ENCODE measurements at places on chromosomes 11 and 22.
A peak's percentile ranks its signal among the peaks of the same experiment; 100 is the strongest.

GRCh38 chr11:70743941-70744351 lies 345.6 kb downstream of the CTTN start:
- H3K27ac ChIP-seq: no peak overlapping the region
- H3K4me3 ChIP-seq: no peak overlapping the region
- no peaks in the 10 kb centered on the region for H3K27me3 ChIP-seq
- no peak for DNase-seq
- H3K4me1 ChIP-seq: no peaks in the 10 kb centered on the region

- H3K27ac ChIP-seq: peak overlapping the region; percentile 4
- H3K36me3 ChIP-seq: peaks cover 5% of the 10 kb centered on the region
- peaks cover 87% of the 10 kb centered on the region for H3K4me1 ChIP-seq
- peaks cover 2% of the 10 kb centered on the region for H3K27me3 ChIP-seq
- DNase-seq: no peak
- peak overlapping the region; percentile 1 for H3K4me3 ChIP-seq
Observed at GRCh38 chr11:102468616-102469195, 16.1 kb upstream of the TMEM123 start.

DNA sequence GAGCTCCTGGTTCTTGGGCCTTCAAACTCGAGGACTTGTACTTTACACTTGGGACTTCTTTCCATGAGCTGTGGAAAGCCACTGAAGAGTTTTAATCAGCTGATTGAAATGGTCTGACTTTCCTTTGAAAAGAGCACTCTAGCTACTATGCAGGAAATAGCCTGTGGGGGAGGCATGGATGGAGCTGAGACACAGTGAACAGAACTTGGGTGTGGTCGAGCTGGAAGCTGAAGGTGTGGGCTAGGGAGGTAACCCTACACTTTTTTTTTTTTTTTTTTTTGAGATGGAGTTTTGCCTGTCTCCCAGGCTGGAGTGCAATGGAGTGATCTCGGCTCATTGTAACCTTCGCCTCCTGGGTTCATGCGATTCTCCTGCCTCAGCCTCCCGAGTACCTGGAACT lies 17.5 kb upstream of the CAPRIN1 start:
- no peak for DNase-seq
- H3K4me1 ChIP-seq: no peaks in the 10 kb centered on the region
- no peak overlapping the region for H3K27ac ChIP-seq
- peaks cover 9% of the 10 kb centered on the region for H3K27me3 ChIP-seq

GRCh38 chr11:118274186-118274585 lies 10.1 kb upstream of the MPZL2 start:
- H3K27me3 ChIP-seq: no peaks in the 10 kb centered on the region
- no peak overlapping the region for H3K4me3 ChIP-seq
- H3K4me1 ChIP-seq: peaks cover 34% of the 10 kb centered on the region
- no peaks in the 10 kb centered on the region for H3K36me3 ChIP-seq

GRCh38 chr22:26743149-26743548 lies 85.8 kb downstream of the MIAT start:
- H3K4me1 ChIP-seq: no peaks in the 10 kb centered on the region
- no peak overlapping the region for H3K4me3 ChIP-seq
- no peaks in the 10 kb centered on the region for H3K36me3 ChIP-seq

DNA sequence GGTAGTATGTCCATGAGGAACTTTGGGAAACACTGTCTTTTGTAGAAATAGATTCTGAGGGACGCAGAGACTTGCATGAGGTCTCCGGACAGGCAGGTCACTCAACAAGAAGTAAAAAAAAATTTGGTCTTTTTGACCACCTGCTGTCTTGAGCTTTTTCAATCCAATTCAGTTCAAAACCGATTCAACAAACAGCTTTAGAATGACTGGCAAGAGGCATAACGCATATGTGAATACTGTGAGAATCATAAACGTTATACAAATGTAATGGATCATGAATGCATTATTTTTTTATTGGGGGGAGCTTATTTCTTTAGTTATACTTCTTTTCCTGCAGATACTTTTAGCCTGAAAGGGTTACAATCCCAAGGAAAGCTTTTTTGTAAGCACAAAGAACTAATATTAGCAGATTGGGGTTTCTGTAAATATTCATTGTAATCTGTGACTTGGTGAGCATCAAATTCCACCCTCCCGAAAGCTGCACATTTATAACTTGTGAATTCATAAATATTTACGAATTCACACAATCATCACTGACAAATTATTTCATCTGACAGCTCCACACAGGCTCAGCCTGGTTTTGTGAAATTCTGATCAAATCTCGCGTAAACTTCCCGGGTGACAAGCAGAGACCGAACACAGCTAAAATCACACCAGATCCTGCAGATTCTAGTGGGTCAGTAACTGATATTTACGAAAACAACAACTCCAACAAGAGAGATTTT lies 507.7 kb downstream of the MN1 start:
- H3K27me3 ChIP-seq: peaks cover 9% of the 10 kb centered on the region
- H3K4me1 ChIP-seq: no peaks in the 10 kb centered on the region
- no peak overlapping the region for H3K27ac ChIP-seq
- H3K4me3 ChIP-seq: no peak overlapping the region

DNA sequence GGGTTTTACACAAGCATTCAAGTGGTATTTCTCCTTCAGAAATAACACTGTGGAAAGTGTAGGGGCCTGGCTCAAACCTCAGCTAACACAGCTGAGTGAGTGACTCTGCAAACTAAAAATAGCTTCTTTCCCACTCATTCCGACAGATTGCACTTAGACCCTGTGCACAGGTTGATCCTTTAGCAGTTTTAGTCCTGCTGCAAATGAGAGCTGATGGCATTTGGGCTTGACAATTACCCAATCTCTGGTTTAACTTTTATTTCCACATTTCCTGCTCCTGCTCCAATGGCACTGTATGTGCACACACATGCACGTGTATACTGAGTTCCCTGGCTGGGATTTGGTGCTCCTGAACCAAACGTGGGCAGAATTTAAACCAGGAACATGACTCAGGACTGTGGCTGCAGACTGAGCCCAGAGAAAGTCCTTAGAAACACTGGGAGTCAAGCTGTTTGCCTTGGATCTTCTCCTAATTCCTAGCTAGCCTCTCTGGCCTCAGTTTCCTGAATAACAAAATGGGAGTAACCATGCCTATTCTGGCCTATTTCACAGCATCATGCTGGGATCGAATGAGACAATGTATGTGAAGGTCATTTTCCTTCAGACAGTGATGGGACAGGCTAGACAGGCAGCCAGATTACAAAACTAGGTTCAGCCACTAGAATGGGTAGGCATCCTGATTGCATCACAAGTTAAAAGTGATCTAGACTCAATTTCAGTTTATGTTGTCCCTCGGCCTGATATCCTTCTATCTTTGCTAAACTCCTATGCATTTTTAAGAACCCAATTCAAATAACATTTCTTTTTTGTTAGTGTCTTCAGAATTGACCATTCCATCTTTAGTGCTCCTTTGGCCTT lies 58.2 kb downstream of the SERGEF start:
- no peak for DNase-seq
- H3K27ac ChIP-seq: no peak overlapping the region
- H3K27me3 ChIP-seq: no peaks in the 10 kb centered on the region
- no peak overlapping the region for H3K4me3 ChIP-seq
- H3K36me3 ChIP-seq: peaks cover 35% of the 10 kb centered on the region
- H3K4me1 ChIP-seq: no peaks in the 10 kb centered on the region

GRCh38 chr11:132639986-132640385 lies 892.3 kb downstream of the OPCML start:
- no peaks in the 10 kb centered on the region for H3K27me3 ChIP-seq
- no peaks in the 10 kb centered on the region for H3K4me1 ChIP-seq
- DNase-seq: no peak
- H3K27ac ChIP-seq: no peak overlapping the region

- no peaks in the 10 kb centered on the region for H3K27me3 ChIP-seq
- no peak for DNase-seq
- no peak overlapping the region for H3K4me3 ChIP-seq
- H3K36me3 ChIP-seq: peaks cover 45% of the 10 kb centered on the region
Observed at GRCh38 chr11:128450882-128451651, 136.3 kb downstream of the ETS1 start.

- no peaks in the 10 kb centered on the region for H3K27me3 ChIP-seq
- peak overlapping the region; percentile 68 for H3K27ac ChIP-seq
- H3K4me1 ChIP-seq: peaks cover 85% of the 10 kb centered on the region
- DNase-seq: no peak
- H3K36me3 ChIP-seq: peaks cover 61% of the 10 kb centered on the region
- no peak overlapping the region for H3K4me3 ChIP-seq
Observed at GRCh38 chr11:123443851-123444623, 14.0 kb downstream of the GRAMD1B start.

DNA sequence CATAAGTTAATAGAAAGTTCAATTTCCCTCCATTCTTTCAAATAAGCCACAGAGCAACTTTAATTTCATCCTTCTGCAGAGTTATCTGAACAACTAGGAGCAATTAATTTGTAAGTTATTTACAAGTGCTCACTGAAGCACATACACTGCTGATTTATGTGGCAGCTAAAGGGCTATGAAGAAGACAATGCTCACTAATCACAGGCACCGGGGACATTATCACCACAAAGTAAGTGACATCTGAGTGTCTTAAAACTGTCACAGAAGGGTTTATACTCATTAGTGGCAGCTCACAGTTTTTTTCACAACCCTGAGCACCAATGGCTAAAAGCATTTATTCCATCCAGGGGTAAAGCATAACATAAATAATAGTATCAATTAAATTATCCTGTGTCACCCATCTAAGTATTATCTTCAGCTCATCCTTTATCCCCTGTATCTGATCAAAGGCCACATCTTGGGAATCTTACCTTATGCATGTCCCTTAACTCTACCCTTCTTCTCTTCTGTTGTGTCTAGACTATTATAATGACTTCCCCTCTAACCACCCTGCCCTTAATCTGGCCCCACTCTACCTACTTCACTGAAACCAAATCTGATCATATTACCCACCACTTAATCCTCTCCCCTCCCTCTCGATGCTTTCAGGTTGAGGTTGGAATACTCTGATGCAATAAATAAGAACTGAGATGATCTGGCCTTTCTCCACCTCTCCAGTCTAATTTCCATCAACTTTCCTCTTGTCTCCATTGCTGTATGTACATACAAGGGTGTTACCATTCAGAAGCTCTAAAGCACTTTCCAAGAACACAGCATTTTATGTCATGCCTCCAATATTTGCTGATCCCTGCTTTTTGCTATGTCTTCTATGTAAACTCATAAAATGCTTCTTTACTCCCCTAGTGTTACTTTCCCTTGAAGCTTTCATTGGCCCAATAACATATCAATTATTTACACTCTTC lies 252.7 kb downstream of the CASP12 start:
- peaks cover 12% of the 10 kb centered on the region for H3K4me1 ChIP-seq
- DNase-seq: no peak
- peaks cover 1% of the 10 kb centered on the region for H3K36me3 ChIP-seq
- H3K27me3 ChIP-seq: no peaks in the 10 kb centered on the region
- H3K4me3 ChIP-seq: no peak overlapping the region

DNA sequence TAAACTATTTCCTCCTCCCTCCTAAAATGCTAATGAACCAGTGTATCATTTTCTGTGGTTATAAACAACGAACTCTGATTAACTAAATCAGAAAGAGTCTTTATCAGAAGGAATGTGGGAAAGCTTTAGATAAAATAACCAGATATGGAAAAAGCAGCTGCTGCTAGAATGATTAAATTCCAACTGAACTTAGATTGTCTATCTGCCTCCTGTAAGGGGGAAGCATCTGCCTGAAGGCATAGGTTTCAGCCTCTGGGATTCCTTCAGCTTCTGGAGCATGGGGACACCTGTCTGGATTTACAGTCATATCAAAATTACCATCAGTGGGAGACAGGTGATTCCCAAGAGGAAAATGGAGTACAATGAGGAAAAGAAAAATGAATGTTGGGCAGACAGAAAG lies 1095.5 kb upstream of the CCDC90B start:
- no peak for DNase-seq
- no peaks in the 10 kb centered on the region for H3K27me3 ChIP-seq
- H3K4me3 ChIP-seq: no peak overlapping the region

DNA sequence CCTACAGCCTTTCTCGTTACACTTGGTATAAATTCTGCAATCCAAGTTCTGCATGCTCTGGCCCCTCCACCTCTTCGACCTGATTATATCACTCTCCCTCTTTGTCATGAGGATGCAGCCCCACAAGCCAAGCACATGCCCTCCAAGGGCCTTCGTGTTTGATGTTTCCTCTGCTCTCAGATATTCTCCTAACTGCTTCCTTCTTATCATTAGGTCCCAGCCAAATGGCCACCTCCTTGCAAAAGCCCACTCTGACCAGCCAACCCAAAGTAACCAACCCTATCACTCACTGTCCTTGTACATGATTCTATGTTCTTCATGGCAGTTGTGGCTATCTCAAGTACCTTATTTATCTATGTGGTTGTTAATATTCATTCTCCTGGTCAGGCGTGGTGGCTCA lies 38.3 kb upstream of the LRRC55 start:
- H3K36me3 ChIP-seq: no peaks in the 10 kb centered on the region
- no peaks in the 10 kb centered on the region for H3K4me1 ChIP-seq
- no peak overlapping the region for H3K4me3 ChIP-seq
- H3K27me3 ChIP-seq: no peaks in the 10 kb centered on the region

GRCh38 chr11:45886816-45887520 lies 1.5 kb downstream of the MAPK8IP1 start:
- no peak overlapping the region for H3K27ac ChIP-seq
- DNase-seq: no peak
- H3K27me3 ChIP-seq: peaks cover 9% of the 10 kb centered on the region
- no peak overlapping the region for H3K4me3 ChIP-seq
- peaks cover 6% of the 10 kb centered on the region for H3K4me1 ChIP-seq
- peaks cover 6% of the 10 kb centered on the region for H3K36me3 ChIP-seq

DNA sequence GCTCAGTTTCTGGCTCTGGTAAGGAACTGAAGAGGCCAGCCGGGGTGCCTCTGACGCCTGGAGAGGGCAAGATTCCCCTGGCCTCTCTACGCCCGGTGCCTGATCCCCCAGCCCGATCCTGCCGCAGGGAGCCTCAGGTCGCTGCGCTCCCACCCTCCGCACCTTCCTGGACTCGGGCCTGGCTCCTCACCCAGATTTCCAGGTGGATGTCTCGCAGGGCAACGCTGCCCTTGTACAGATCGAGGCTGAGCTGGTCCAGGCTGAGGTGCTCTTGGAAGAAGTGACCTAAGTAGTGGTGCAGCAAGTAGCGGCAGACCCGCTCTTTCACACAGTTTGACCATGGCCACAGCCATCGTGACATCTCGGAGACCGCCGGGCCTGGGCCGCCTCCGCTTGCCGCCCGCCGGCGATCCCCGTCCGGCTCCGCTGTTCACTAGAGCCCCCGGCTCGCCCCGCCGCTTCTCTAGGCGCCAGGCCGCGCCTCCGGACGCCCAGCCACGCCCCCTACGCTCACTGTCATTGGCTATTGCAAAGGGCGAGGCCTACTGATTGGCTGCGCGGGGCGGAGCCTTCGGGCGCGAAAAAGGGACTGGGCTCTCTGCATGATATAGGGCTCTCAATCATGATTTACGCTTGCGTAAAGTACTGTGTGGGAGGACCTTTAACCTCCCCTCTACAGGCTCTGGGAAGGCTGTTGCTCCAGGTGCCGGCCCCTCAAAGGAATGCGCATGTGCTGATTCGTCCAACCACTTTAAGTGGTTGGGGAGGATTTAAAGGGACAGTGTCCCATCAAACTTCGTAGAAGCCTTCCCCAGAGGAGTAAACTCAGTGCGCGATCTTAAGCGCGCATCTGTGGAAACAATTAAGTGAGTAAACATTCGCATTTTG lies at the start of gene ATG2A:
TSS of gene ATG2A (minus strand) at position 435 of the 888 bp plus-strand sequence. CDS start at position 361, 74 bp downstream.
- no peaks in the 10 kb centered on the region for H3K27me3 ChIP-seq
- peak within 1 kb of the TSS; percentile 82 for H3K27ac ChIP-seq
- peak within 1 kb of the TSS; percentile 88 for H3K4me3 ChIP-seq
- peak; percentile 99 for DNase-seq

GRCh38 chr11:67278939-67279588 lies 10.0 kb upstream of the ANKRD13D start:
- DNase-seq: no peak
- H3K27me3 ChIP-seq: no peaks in the 10 kb centered on the region
- peaks cover 44% of the 10 kb centered on the region for H3K4me1 ChIP-seq

- no peak overlapping the region for H3K27ac ChIP-seq
- no peaks in the 10 kb centered on the region for H3K27me3 ChIP-seq
- no peaks in the 10 kb centered on the region for H3K36me3 ChIP-seq
- no peak overlapping the region for H3K4me3 ChIP-seq
- DNase-seq: no peak
Observed at GRCh38 chr11:26021017-26021416, 310.9 kb upstream of the ANO3 start.
